Left ventricle myocardium superior (tissue), 1 donor: ENCODE measurements at places on chromosomes 11 and 22. TPM values are rescaled to one million over a fixed set of nuclear protein-coding genes. Genes with fewer than 3 reads are reported as not detected.

The MISFA gene
- 10.3 TPM for total RNA-seq

The LMO1 gene
- total RNA-seq, result 2.6 TPM

The CNGA4 gene
- not detected for total RNA-seq

The SLC25A18 gene
- total RNA-seq, result 2.2 TPM

The UBQLNL gene
- total RNA-seq, result 0.17 TPM

The C11orf21 gene
- 66.5 TPM for total RNA-seq
